ENCODE measurements at places on chromosomes 1 and 21.

DNA sequence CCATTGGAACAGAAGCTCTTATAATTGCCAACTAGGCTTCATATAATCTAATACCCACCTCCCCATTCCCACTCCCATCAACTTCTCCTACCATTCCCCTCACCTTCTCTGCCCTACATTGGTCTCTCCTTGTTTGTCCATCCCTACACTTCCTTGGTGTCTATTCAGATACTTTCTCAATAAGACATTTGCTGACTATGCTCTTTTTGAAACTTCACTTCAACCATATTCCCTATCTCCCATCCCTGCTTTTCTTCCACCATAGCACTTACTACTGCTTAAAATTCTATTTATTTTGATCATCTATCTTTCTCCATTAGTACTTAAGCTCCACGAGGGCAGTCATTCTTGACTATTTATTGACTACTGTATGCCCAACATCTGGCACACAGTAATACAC, 40.4 kb downstream of the CD160 start:
- DNase-seq, result no peak

DNA sequence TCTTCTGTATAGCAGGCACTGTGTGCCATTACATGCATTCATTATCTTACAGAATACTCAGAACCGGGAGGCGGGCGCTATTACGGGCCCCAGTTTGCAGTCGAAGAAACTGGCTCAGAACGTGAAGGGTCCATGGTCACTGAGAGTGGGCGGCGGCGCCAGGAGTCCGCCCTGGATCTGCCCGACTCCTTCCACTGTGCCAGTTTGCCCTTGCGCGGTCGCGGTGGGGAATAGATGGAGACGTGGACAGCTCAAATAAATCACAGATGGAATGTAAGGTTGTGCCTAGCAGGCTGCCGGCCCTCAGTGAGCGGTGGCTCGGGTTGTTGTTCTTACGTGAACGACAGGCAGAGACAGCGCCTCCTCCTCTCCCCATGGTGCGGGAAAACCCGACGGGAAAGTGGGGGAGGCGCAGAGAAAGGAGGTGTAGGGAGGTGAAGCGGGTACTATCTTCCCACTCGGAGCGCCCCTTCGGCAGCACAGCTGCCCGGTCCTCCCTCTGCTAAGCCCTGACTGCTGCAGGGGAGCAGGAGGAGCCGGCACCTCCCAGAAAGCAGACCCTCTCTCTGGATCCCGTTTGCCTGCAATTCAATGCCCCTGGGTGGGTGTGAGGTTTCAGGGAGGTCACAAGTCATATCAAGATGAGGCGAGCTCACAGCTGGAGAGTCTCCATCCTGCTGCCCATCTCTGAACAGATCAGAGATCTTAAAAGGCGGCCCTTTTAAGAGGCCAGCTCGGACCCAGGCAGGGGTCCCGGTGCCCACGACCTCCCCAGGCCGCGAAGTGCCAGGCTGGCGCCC, 1.1 kb downstream of the COL9A2 start:
- peak; percentile 22 for DNase-seq

GRCh38 chr1:30891227-30891552, 17.4 kb downstream of the SDC3 start:
- DNase-seq, result no peak

- DNase-seq, result no peak
These were observed 87.0 kb downstream of the POFUT2 start for GRCh38 chr21:45200581-45201296.

GRCh38 chr21:43297989-43298388, 128.9 kb downstream of the SIK1 start:
- no peak for DNase-seq

DNA sequence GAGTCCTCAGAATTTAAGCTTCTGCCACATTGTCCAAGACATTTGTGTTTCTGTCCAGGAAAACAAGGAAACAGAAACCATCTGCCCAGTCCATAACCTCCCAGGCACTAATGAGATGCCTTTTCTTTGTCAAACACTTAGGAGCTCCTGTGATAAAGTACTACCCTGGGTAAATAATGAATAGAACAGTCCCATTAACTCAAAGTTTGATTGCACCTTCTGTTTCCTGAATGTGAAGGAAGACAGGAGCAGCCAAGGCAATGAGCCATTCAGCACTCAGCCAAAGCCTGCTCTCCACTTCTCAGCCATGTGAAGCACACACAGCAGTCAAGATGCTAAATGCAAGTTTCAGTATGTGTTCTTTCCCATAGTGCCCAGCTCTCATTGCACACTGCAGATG, 199.8 kb downstream of the SEC16B start:
- DNase-seq, result no peak

- DNase-seq, result no peak
These were observed at the start of gene PLEKHG5 for GRCh38 chr1:6491480-6491962. PLEKHG5 (minus strand) TSS chr1:6491667; CDS start chr1:6477571, 14,096 bp downstream.

DNA sequence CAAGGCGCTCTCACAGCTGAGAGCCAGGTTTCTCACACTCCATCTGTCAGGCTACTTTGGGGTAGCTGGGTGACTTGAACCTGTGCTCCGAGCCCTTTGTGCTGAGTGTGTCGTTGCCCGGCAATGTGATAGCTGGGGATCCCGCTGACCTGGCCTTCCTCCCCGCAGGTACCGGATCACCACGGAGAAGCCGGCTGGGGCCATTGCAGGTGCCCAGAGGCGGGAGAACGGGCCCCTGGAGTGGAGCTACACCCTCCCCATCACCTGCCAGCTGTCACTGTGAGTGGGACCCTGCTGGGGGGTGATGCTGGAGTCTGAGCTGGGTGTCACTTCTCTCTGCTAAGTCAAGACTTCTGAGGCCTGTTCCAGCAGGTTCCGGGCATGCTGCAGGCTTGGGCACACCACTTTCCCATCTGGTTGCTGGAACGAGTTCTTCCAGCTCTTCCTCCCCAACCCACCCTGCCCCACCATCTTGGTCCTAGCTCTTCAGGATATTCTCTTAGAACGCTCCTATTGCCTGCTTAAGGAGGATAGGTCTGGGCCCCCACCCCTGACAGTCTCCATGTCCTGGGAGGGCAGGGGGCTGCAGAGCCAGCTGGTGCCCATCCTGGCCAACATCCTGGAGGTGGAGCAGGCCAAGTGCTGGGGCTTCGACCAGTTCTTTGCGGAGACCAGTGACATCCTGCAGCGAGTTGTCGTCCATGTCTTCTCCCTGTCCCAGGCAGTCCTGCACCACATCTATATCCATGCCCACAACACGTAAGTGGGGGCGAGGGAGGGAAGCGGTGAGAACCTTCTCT, 7.5 kb downstream of the IKBKE start:
- no peak for DNase-seq
